ENCODE measurements at places on chromosomes 1 and 21.

- no peak for DNase-seq
These were observed 820 bp upstream of the TTF2 start for GRCh38 chr1:117059334-117059677.

DNA sequence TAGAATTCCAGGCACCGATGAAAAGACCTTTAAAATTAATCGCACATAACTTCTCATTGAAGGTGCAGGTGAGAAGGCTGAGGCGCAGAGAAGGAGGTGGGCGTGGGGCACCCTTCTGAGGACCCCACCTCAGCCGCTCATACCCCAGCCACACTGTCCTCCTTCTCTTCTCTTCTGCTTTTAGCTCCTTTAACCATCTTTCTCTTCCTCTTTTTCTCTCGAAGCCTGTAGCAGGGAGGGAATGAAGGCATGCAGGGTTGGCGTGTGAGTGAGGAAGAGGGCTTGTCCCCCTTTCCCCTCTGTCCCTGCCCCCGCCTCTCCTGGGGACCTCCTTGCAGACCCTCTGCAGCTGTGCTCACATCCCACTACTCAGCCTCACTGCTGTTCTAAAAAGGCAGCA lies 57.8 kb upstream of the CACNA1E start:
- no peak for DNase-seq

GRCh38 chr1:229433364-229434004 lies 410 bp downstream of the ACTA1 start:
- DNase-seq, result no peak

DNA sequence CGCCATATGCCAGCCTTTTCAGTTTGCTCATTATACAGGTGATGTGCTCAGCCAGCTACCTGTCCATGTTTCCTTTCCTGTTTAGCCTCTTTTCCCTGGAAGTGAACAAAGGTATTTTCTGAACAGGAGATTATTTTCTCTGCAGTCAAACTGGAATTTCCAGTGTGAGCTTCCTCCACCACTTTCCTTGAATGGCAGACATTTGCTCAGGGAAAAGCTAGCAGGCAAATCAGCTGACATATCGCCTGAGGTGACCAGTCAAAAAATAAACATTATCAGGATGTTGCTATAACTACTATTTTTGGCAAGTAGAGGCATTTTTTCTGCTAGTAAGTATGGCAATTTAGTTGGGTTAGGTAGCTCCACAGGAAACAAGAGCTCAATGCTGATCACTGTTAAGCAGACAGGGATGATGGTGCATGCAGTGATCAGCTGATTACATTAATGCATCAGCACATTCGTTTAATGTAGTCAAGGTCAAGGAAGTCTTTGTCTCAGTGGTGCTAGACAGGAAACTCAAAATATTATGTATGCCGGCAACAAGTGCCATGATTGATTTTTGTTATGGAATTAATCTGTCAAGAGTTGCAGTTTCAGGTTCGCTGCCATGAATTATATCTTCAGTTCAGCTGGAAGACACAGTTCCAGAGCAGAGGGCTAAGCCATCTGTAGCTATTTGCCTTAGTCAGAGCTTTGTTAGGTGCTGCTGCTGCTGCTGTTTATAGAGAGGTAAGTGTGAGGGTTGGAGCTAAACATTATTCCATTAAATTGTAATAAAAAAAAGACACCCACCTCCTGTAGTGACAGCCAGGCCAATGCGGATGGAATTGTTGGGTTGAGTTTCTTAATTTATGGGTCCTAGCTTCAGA lies 179.7 kb upstream of the ST6GALNAC5 start:
- DNase-seq, result no peak

DNA sequence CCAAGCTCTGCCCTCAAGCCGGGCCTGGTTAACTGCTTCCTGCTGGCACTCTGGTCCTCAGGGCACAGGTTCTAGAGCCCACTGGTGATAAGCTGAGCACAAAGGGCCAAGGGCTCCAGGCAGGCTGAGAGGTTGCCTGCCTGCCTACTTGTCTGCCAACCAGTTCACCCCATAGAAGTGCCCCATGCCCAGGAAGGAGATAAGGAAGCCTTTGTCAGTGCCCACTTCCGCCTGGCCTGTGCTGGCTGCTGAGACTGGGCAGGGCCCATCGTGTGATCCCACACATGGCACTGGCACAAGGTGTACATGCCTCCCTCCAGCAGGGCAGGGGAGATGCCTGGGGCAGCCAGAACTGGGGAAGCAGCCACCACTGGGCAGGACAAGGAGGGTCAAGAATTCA lies 24.1 kb downstream of the SLC9A1 start:
- DNase-seq, result no peak

DNA sequence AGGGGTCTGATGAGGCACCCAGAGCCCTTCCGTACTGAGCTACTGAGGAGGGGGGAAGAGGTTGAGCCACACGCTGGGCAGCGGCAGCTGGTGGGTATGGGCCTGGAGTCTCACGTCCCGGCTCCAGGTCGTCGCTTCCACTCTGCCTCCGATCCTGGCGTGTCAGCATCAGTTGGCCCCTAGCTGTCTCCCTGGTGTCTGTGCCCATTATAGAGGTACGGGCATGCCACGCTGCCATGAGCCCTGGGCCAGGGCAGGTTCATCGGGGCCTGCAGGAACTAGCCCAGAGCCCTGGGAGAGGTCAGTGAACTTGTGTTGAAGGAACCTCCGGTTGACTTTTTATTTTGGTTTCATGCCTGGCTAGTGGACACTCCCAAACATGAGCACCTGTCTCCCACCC lies 18.2 kb downstream of the COQ8A start:
- DNase-seq, result no peak

DNA sequence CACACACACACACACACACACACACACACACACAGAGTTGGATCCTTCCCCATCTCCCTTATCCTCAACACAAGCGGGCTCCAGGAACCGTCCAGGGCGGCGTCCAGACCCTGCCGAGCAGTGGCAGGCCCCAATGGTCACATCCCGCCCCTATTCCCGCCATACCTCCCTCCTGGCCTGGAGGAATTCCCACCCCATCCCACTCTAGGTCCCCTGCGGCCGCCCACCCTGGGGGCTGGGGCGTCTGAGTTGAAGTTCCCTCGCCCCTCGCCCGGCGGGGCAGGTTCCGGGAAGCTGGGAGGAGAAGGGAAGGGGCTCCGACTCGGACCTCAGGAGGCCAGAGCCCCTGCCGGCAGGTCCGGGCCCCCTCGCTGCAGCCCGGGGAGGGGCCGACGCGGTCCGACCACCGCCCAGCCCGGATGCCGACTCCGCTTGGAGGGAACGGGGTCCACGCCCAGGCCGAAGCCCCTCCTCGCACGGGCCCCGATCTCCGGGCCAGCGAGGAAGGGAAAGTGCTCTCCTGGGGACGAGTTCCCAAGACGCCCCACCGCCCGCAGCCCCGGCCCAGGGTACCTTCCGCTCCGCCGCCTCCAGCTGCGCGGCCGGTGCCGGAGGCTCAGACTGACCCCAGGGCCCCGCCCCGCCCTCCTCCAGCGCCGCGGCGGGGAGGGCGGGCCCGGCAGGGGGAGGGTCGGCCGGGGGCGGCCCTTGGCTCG lies at the start of gene RHOC:
RHOC (minus strand) TSS at position 623 of the 716 bp plus-strand sequence. CDS start 3,328 bp downstream, outside the sequence.
- no peak for DNase-seq

DNA sequence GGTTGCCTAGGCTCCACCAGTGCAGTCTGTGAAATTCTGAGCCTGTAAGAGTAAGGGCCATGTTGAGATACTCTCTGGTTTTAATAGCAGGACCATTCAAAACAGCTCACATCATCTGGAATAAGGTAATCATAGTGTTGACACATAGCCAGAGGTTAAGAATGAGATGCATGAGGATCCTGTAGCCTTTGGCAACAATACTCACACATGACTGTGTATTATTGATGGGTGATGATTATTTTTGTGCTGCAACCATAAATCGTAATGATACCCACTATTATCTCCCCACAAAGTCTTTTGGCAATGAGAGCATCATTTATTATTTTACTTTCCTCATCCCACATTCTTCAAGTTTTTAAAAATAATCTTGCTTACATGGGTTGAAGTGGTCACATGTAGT lies 35.5 kb downstream of the KCNK2 start:
- no peak for DNase-seq

DNA sequence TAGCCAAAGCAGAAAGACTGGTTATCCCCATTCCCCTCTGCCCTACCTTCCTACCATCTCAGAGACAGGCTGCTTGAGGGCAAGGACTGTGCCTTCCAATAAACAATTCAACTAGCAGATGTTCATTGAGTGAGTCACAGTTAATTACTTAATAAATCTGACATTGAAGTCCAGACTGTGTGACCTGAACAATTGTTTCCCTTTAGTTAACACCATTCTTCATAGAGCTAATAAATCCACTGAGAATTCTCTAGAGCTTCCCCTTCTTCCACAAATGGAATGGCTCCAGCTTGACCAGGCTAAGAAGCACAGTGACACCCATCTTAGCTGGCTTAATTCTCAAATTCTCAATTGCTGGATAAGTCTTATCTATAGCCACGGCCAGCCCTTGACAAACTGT lies 61.9 kb upstream of the GJA5 start:
- no peak for DNase-seq

DNA sequence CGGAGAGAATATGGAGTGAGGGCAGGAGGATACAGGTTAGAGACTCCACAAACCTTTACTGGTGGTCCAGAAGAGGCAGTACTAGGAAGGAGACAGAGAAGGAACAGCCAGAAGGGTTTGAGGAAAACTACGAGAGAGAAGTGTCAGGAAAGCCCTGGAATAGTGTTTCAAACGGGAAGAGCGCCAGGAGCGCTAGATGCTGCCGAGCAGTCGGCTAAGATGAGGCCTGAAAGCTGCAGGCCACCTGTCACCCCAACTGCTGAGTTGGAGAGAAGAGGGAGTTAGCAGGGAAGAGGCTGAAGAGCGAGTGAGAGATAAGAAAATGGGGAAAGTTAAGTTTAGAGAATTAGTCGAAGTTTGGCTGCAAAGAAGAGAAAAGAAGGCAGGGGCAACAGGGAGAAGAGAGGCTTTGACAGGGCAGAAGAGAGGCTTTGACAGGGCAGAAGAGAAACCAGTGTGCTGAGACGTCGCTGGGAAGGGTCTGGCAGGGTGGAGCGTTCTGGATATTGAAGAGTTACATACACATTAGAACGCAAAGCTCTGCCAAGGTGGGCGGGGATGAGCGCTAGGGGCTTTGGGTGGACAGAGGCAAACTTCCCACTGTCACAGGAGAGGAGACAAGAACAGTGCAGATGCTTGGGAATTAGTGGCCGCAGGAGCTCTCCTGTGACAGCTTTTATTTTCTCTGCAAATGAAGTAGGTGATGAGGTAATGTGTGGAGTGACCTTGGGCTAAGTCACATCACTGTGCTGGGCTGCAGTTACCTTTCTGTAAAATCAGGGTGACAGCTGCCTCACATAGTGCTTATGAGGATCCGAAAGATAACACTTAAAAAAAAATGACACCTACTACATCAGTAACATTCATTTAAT lies 31.2 kb downstream of the PCSK9 start:
- no peak for DNase-seq

DNA sequence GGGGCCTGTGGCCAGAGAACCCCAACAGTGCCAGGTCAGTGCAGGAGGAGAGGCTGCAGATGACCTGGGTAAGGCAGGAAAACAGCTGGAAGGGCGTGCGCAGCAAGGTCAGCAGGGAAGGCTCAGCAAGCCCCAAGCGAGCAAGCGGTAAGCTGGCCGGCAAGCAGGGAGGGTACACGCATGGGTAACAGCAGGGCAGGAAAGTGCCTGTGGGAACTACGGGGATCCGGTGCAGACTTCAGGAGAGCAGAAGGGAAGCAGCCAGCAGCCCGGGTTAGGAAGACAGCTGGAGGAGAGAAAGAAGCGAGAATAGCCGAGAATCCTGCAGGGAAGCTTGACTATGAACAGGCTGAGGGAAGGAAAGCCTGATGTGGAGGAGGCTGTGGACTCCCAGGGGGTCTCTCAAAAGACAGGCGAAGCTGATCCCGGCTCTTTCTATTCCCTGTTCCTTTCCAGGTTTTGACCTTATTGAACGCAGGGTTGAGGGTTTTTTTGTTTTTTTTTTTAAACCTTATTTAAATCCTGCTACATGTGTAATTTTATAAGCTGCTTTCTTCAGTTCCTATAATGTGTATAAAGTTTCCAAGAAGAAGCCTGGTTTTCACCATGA lies 20.9 kb downstream of the UMODL1 start:
- DNase-seq, result no peak

- no peak for DNase-seq
These were observed 12.0 kb upstream of the ALX3 start for GRCh38 chr1:110082477-110082876.

DNA sequence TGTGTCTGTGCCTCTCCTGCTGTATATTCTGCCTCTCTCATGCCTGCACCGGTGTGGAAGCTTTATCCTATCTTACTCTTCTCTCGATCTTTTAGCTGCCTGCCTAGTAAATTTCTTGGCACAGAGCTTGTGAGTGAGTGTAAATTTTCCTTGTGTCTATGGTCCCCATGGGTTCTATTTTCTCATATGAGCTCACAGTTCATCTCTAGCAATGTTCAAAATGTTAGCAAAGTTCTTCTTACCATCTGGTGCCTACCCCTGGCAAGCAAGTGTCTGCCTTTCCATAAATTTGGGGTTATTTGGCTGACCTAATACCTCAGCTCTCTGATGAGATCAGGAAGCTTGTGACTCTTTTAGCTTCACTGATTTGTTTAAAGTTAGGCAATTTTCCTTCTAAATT lies 572.1 kb upstream of the BRINP3 start:
- no peak for DNase-seq

- no peak for DNase-seq
These were observed 356.9 kb upstream of the ADGRL4 start for GRCh38 chr1:79363430-79363829.
